Caudate nucleus (tissue), 63 donors: ENCODE measurements at places on chromosomes 3 and 15.

- DNase-seq = no peak
These were observed 39.8 kb downstream of the IDH2 start for GRCh38 chr15:90062462-90062932.

- DNase-seq = no peak
These were observed 2.5 kb upstream of the EOMES start for GRCh38 chr3:27724459-27725197.

DNA sequence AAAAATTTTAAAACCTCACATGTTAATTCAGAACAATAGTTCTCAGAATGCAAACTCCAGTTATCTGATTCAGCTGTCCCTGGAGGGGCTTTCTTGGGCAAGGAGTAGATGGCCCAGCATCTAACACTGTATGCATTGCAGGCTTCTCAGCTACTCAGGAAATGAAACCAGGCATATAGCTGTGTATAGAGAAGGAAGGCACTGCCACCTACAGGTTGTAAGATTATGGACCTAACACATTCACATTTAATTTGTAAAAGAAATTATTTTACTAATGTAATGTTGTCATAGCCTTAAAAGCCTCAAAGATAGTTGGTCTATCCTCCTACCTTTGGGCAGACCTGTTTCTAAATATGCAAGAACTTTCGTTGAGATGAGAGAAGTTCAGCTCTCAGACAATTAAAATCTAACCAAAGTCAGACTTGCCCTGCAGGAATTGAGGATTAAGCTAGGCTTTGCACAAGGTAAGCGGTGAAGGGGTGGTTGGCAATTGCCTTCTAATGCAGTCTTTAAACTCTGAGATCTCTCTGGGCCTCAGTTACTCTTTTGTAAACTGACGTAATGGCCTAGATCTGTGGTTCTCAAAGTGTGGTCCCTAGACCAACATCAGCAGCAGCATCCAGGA is 132.8 kb upstream of the SLC24A5 start:
- DNase-seq = peak; percentile 41

GRCh38 chr15:77608774-77609173 is 23.9 kb downstream of the LINGO1 start:
- DNase-seq = no peak

DNA sequence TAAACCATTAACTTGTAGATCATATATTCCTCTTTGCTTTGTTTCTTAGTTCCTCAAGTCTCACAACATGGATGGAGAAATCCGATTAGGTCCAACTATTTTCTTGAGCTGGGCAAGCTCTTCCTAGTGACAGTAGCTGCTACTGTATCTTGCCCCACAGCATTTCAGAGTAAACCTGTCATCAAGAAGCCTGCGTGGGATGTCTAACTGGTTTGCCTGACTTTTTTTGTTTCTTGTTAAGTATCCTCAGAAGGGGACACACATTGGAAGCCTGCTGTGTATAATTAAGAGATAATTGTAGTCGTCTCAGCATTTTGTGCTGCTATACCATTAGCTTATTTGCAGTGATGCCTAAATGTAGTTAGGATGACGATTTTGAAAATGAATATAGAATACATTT is 29.3 kb upstream of the STT3B start:
- no peak for DNase-seq

GRCh38 chr3:9146367-9147071 is 102.9 kb downstream of the SRGAP3 start:
- no peak for DNase-seq

- DNase-seq = no peak
These were observed 449.4 kb upstream of the PROK2 start for GRCh38 chr3:72234391-72234790.

DNA sequence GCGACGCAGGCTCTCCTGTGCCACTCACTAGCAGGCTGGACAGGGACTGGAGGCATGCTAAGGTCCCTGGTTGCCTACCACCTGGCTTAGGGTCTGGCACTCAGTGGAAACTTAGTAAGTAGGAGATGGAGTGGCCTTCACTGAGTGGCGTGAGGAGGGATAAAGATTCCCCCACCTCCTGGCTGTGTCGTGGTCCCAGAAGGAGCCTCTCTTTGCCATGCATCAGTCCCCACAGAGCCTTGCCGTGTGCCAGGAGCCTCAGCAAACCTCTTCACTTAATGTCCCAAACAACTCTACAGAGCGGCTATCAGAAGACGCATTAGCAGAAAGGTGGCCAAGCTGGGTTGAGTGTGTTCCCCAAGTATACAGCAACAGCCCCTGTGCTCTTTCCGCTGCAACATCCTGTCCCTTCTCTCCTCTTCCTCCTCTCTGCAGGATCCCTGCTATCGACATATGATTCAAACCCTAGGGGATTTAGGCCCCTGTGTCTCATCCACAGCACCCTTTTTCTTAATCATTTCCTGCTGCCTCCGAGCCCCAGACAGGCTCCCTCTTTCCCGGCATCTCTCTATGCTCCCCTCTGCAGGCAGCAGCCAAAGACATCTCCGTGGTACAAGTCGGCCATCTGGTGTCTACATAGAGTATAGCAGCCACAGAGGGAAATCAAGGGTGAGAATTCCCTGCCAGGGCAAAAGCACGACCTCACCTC is 66.7 kb downstream of the SLC6A1 start:
- peak; percentile 51 for DNase-seq

GRCh38 chr3:153910387-153910786 is 210.8 kb upstream of the ARHGEF26 start:
- DNase-seq = no peak

DNA sequence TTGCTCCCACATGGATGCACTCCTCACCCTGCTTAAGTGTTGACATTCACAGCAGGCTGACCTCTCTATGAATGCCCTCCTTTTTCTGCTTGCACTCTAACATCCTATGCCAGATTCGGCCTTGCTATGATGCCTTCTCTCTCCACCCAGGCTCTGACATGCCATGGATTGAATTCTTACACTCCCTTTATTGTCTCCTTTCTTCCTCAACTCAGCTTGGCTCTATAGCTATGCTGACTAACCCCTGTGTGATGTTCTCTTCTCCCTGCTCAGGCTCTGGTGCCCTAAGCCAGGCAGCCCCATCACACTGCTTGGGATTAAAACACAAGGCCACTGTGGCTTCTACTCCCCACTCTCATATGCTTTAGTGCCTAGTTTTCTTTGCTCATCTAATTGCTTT is 563.7 kb downstream of the NSUN3 start:
- DNase-seq = no peak
